Daoy (cell line): ENCODE measurements at places on chromosomes 5 and 9. TPM values are rescaled to one million over a fixed set of nuclear protein-coding genes. Genes with fewer than 3 reads are reported as not detected.

GRCh38 chr9:115944166-115944948 is 209.2 kb upstream of the PAPPA start:
- DNase-seq: peak; percentile 10

GRCh38 chr5:66739021-66739420 is 142.8 kb downstream of the MAST4 start:
- no peak for DNase-seq

DNA sequence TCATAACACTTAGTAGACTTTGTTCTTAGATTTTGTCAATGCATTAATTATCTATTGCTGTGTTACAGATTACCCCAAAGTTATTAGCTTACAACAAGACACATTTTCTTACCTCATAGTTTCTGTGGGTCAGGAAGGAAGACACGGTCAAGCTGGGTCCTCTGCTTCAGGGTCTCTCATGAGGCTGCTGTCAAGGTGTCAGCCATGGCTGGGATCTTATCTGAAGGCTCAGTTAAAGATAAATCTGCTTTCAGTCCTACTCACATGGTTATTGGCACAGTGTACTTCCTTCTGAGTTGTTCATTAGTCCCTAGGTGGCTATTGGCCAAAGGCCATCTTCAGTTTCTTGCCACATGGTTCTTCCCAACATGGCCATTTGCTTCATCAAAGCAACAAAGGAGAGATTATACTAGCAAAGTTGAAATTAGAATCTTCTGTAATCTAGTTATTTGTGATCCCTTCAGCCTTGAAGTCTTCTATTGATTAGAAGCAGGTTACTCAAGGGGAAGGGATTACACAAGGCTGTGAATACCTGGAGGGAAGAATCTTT is 25.2 kb downstream of the TDRD7 start:
- no peak for DNase-seq

Gene ACOT12
- not detected in 2 replicates for total RNA-seq

Gene SNX2
- 47.7 and 59.5 TPM in 2 replicates for total RNA-seq

Gene OR1J2
- not detected in 2 replicates for total RNA-seq
